Ureter (tissue), 1 donor: ENCODE measurements at places on chromosomes 4 and X. TPM values are rescaled to one million over a fixed set of nuclear protein-coding genes. Genes with fewer than 3 reads are reported as not detected.

Gene AFM
- not detected for total RNA-seq

DNA sequence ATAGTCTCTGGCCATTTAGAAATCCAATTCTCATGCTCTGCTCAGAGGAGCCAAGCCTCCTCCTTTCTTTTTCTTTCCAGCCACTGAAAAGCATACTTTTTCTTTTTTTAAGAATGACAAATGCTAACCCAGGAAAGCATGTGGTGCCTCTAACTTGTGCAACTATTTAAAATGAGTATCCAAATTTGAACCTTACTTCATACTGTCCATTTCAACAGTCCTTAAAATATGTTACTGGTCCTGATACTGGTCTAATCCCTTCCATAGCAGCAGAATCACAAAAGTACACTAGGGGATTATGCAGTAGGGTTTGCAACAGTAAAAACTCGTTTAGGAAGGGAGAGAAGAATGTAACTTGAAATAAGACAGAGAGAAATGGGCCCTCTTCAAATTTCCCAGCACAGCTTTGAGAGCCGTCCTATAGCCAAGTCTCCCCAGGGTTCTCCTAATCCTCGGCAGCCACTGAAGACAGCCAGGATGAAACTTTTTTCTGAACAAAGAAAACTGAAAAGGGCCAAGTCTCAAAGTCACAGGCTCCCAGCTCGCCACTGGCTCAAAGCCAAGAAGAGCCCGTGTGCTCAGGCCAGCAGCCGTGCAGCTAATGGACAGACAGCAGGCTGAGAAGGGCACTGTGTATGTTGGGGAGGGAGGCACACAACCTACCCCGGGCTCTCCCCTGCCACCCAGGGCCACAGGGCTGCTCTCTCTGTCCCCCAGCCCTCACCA lies 39.5 kb downstream of the GPC4 start:
- no peak for DNase-seq

DNA sequence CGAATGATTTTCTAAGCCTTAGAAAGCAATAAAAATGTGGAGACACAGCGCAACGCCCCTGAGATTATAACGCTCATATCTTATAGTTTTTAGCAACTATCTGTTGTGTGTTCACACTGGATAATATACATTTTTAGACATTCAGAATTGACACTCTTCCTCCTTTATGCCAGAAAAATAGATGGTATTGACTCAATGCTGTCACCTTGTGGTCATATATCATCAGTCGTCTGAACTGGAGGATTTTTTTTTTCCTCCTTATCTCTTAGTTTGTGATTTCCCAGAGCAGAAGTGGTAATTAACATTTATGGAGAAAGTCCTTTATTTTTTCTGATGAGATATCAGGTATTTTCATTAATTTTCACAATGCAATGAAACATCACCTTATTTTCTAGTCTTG lies 759.6 kb downstream of the RAB28 start:
- no peak for DNase-seq

Gene ENAM
- 0.05 TPM for total RNA-seq

Gene ADGRG4
- total RNA-seq, result 1.0 TPM

GRCh38 chr4:16952462-16952871 lies 54.0 kb upstream of the LDB2 start:
- DNase-seq, result no peak

- no peak for DNase-seq
Observed at GRCh38 chr4:84220990-84221389, 278.1 kb downstream of the NKX6-1 start.

DNA sequence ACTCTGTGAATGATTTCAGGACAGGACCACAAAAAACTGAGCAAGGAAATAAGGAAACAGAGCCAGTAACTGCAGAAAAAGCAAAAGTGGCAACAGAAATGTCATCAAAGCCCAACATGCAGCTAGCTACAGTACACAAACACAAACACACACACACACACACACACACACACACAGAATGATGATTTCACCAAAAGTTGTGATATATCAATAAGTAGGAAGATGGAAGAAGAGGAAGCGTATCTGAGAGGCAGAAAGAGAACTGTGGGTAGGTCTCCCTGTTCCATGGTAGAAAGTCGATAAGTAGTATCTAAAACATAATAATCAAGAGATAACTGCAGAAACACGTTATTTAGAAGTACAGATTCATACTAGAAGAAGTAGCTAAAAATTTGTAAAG lies 148.3 kb downstream of the MGST2 start:
- no peak for DNase-seq

- no peak for DNase-seq
Observed at GRCh38 chr4:112515198-112516065, 548 bp downstream of the NEUROG2 start.

Gene ARHGEF6
- total RNA-seq, result 13.3 TPM

GRCh38 chr4:15253349-15253748 lies 174.5 kb upstream of the C1QTNF7 start:
- no peak for DNase-seq
